ENCODE measurements at places on chromosomes 4 and X.

GRCh38 chr4:48786549-48786948, 6.5 kb upstream of the FRYL start:
- DNase-seq, result no peak

DNA sequence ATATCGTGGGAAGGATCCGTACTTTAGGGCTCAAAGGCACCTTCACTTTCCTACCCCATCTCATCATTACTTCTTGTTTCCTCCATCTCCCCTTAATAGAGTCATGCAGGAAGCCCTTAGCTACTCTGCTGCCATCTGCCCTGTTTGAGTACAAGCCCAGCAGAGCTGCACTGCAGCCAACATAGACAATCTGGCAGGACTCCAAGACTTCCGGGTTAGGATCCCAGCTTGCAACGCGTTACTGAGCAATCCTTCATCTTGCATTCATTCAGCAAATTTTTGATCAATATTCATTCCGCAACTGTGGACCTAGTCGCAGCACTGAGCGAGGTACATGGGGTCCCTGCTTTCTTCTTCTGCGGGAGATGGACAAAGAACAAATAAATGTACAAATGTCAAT, 344.9 kb downstream of the BCOR start:
- no peak for DNase-seq

- no peak for DNase-seq
Measured at GRCh38 chr4:17869327-17869726, 58.5 kb downstream of the NCAPG start.

DNA sequence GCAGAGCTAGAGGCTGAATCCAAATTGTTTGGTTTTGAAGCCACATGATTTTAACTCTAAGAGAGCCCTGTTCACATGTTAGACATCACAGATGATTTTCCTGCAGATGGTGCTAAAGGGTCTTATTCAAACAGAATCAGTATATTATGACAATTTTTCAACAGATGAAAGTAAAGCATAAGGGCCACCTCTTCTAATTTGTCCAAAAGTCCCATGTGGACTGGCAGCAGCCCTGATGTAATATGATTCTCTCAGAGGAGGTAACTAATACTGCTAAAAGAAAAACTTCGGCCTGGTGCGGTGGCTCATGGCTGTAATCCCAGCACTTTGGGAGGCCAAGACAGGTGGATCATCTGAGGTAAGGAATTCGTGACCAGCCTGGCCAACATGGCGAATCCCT, 26.0 kb upstream of the SETD7 start:
- no peak for DNase-seq

GRCh38 chrX:7714351-7714750, 128.6 kb upstream of the VCX start:
- DNase-seq, result no peak

DNA sequence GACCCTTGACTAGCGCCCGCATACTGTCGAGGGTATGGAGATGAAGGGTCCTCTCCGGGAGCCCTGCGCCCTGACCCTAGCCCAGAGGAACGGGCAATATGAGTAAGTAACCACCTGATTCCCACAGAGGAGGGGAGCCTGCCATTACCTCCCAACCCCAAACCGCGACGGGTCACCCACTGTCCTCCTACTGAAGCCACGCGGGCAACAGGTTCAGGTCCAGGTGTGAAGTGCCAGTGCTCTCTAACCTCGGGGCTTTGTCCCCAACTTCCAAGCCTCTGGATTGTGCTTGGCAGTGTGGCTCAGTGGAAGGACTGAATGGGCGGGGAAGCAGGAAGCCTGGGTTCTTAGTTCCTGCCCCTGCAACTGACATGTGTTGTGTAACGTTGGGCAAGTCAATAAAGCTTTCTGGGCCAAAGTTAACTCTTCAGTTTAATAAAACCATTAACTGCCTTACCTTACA, 694 bp downstream of the OCRL start:
- no peak for DNase-seq

Measured in ACHN (cell line).